ENCODE measurements at places on chromosomes 6 and 20.

GRCh38 chr6:163381118-163381756 lies 33.3 kb upstream of the QKI start:
- no peak for DNase-seq

DNA sequence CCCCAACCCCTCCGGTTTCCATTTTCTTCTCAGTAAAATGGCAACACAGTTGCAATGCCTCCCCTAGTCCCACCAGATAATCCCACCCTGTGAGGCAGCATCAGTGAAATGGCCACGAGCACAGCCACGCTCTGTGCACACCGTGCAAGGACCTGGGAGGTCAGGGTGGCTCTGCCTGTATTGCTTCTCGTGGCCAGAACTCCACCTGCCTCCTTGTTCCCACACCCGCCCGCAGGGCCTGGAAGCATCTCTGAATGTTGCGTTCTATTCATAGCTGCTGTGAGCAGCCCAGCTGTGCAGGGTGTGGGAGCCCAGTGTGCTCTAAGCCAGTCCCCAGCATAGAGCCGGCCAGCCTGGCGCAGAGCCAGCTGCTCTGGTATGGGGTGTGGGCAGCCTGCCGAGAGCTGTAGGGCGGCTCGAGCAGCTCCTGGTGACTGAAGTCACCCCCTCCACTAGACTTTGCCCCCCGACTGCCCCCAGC lies 161.1 kb downstream of the DLL1 start:
- DNase-seq: no peak

- DNase-seq: no peak
Measured at GRCh38 chr20:59171986-59172385, 8.4 kb downstream of the ZNF831 start.

DNA sequence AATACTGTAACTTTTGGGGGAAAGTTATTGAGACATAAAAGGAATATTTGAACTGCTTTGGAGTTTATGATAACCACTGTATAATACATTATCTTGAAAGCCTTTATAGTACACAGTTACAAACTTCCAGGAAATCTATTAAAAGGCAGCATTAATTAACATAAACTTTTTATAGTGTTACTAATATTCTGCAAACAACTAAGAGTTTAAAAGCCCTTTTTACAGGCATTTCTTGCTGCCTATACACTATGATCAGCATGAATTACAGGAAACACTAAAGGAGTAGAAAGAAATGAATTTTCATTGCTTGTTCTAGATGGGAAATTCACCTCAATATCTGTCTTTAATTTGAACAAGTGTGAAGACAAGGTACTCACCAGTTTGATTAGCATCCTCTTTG lies 252.3 kb upstream of the ZFP64 start:
- no peak for DNase-seq

DNA sequence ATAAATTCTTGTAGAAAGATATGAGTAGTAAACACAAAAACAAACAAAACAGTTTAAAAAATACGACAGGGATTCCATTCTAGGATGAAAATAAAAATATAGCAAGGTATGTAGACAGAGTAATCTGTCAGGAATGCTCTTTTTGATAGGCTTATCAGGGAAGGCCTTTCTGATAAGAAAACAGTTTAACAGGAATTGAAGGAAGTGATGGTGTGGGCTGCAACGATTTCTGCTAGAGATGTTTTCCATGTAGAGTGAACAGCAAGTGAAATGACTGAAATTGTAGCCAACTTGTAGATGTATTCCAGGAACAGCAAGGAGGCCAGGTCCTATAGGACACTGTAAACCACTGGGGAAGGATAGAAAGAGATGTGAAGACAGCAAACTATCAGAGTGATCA lies 689.7 kb upstream of the GJE1 start:
- DNase-seq: no peak

DNA sequence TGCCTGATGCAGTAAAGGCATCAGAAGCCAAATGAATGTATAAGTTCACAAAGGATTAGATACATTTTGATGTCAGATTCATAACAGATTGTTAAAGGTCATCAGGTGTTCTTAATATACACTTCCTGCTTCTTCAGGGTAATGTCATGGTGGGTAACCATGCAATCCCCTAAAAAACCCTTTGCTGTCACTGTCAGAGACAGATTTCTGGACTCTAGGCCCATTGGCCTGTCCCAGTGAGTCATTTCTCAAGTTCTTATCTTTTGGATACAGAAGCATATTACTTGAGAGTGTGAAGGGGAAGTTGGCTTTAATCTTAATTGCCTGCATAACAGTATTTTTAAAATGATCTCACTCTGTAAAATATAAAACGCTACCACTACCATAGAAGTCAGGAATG lies 895.6 kb upstream of the MAP3K7 start:
- DNase-seq: no peak

GRCh38 chr6:25418454-25419052 lies 139.4 kb downstream of the CARMIL1 start:
- DNase-seq: no peak

- no peak for DNase-seq
Measured at GRCh38 chr20:44495802-44496481, 20.3 kb downstream of the TTPAL start.

- DNase-seq: peak; percentile 80
Measured at GRCh38 chr20:297098-297924, at the start of gene ZCCHC3. Gene ZCCHC3 (plus strand): TSS chr20:297570. CDS start chr20:297587, 17 bp downstream.

- DNase-seq: no peak
Measured at GRCh38 chr6:22110061-22110460, 186.8 kb downstream of the PRL start.

DNA sequence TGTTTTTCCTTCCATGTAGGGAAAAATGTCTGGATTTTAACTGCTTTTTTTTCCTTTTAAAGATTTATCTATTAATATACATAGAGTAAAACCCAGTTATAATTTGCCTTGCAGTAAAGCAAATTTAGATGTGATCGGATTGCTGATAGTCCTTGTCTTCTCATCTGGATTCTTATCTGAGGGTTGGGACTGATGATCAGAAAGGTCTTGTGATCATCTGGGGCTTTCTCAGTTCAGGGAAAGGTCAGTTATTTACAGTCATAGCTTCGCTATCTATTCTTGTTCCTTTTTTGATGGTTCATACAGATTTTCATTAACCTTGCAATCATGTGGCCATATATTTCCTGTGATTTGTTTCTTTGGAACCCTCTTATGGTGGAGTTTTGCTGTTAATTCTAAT lies 63.8 kb upstream of the CLDN20 start:
- no peak for DNase-seq

DNA sequence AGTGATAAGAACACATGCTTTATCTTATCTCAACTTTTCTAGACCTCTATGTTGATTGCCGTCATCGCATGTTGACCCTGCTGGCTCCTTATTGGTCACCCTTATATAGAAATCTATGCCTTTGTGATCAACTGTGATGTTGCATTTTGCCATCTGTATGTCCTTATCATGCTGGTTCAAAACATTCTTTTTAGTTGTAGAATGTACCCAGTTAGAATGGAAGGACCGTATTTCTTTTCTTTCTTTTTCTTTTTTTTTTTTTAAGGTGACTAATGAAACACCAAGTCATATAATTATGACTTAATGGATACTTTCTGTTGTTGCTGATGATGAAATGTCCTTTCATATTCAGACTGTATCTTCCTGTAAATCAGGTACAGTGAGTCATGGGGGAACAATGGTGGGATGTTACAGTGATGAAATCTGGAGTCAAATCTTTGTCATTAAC lies 145.9 kb upstream of the CITED2 start:
- DNase-seq: no peak

DNA sequence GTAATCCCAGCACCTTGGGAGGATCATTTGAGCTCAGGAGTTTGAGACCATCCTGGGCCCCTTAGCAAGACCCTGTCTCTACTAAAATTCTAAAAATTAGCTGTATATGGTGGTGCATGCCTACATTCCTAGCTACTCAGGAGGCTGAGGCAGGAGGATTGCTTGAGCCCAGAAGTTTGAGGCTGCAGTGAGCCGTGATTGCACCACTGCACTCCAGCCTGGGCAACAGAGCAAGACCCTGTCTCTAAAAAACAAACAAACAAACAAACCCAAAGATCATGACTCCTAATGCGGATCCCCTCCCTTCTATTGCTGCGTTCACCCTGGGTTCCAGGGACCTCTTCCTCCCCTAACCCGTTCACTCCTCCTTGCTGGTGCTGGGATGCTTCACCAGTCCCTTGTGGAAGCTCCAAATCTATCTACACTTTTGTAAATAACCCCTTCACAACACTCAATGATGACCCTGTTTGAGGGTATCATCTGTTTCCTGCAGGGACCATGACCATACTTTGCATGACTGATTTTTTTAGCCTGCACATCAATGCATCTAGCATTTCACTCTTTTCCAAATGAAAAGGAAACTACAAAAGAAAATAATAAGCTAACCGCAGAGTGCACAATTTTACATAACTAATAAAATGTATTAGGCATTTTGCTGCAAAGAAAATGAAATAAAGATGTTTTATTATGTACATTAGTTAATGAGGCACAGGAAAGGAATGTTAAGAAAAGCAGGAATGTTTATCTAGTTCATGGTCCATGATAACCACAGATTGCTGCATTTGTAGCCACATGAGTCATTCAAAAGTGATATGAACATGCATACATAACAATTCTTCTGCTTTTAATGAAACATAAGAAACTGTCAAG lies 30.5 kb upstream of the IPCEF1 start:
- no peak for DNase-seq

- no peak for DNase-seq
Measured at GRCh38 chr6:119552021-119552420, 202.5 kb upstream of the MAN1A1 start.

DNA sequence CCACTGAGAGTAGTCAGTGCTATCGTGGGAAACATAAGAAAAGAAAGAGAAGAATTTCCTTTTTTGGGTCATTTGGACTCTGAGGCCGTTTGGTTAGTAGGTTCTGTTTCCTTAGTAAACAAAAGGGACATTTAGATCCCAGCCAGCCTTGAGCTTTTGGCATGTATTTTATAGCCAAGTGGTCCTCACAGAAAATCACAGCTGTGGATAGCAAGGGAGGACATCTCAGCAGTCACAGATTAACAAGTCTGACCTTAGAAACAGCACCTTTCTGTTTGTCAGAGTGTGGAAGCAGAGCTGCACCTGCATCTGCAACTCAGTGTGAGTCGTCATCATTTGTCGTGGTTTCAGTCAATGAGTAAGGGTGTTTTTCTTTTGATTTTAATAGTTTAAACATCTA lies 40.5 kb downstream of the FAM120B start:
- peak; percentile 5 for DNase-seq
